ENCODE measurements at places on chromosomes 5 and 9.

DNA sequence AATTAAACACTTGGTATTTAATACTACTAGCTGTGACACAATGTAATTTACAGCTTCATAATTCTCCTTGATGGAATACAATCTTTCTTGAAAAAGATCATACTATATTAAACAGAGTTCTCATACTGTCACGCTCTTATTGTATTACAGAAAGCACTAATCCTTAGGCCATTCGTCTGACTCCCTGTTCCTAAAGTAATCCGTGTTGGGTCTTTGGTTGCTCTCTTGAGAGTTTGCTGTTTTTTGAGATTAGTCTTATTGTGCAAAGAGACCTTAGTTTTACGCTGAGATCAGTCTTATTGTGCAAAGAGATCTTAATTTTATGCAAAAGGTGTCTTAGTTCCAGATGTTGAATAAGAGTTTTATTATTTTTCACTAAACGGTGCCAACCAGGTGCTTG, 190.6 kb downstream of the ISL1 start:
- DNase-seq, result no peak

GRCh38 chr5:173505634-173506033, 110.8 kb downstream of the BOD1 start:
- DNase-seq, result no peak

DNA sequence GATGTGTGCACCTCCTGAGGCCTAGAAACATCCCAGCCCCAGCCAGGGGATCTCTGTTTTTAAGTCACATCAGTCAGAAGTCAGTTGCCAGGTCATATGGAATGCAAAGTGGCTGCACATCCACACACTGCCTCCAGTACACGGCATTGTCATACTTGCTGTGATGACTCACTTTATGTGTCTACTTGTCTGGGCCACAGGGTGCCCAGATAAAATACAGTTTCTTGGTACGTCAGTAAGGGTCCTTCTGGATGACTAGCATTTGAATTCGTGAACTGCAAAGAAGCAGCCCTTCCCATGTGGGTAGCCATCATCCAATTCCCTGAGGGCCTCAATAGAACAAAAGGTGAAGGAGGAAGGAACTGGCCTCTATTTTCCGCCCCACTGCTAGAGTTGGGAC, 27.7 kb downstream of the AUH start:
- no peak for DNase-seq

GRCh38 chr5:14722923-14723322, 58.4 kb downstream of the OTULIN start:
- no peak for DNase-seq

DNA sequence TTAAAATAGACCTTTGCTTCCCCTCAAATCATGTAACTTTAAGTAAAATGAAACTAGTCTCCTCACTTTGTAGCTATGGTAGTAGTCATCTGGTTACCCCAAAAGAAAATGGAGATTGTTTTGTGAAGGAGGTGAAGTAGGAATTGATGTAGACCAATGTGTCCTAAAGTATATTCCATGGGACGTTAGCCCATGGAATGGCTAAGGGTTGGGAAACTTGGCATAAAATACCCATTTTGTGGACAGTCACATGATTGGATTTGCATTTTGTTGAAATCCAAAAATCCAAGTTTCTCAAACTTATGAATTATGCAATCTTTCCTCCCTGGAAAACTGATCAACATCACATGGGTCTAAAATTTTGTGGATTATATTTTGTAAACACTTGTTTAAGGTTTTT, 290.6 kb downstream of the OSTF1 start:
- DNase-seq, result no peak

- no peak for DNase-seq
Observed at GRCh38 chr5:103801681-103802080, 239.1 kb upstream of the NUDT12 start.

DNA sequence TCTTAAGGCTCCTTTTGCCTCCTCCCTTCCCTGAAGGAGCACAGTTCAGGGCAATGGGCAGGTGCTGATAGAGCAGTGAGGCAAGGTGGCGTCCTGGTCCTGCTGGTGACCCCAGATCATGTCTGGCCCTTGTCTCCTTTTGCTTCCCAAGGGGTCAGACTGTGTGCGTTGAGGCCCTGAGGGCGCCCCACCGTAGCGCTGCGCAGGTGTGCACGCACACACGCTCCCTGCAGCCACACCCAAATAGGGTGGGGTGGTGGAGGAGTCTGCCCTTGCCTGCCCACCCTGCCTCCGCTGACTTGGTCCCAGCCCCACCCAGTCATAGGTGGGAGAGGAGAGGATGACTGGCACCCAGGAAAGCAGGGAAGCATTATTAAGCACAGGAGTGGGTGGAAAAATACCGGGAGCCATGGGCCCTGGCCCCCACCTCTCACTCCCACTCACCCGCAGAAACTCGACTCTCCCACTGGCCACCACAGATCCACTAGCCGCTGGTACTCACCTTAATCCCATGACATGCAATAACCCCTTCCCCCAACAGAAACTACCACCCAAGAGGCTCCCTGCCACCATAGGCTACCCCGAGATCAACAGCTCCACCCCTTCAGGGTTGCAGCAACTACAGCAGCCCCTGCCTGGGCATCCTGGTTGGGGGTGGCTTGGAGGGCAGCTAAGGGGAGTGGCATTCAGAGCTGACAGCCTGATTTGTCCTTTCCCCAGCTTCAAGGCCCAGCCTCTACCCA, 16.7 kb downstream of the PDLIM4 start:
- no peak for DNase-seq

GRCh38 chr5:111670826-111671492, 86.0 kb downstream of the NREP start:
- no peak for DNase-seq

- no peak for DNase-seq
Observed at GRCh38 chr5:145260670-145261069, 574.5 kb downstream of the PRELID2 start.

GRCh38 chr5:166677891-166678290, 1613.6 kb upstream of the WWC1 start:
- no peak for DNase-seq

GRCh38 chr5:82799361-82800077, 277.7 kb downstream of the TMEM167A start:
- no peak for DNase-seq

GRCh38 chr5:43227655-43228054, 35.6 kb downstream of the NIM1K start:
- no peak for DNase-seq

GRCh38 chr5:16853518-16853917, 82.6 kb downstream of the MYO10 start:
- DNase-seq, result no peak

GRCh38 chr5:38692781-38693527, 136.5 kb upstream of the LIFR start:
- DNase-seq, result no peak

GRCh38 chr9:97397220-97397619, 14.7 kb upstream of the TDRD7 start:
- DNase-seq, result no peak
